ENCODE measurements at places on chromosomes 11 and 22.

- DNase-seq = no peak
Measured at GRCh38 chr22:46085828-46086576, 64.3 kb upstream of the PPARA start.

DNA sequence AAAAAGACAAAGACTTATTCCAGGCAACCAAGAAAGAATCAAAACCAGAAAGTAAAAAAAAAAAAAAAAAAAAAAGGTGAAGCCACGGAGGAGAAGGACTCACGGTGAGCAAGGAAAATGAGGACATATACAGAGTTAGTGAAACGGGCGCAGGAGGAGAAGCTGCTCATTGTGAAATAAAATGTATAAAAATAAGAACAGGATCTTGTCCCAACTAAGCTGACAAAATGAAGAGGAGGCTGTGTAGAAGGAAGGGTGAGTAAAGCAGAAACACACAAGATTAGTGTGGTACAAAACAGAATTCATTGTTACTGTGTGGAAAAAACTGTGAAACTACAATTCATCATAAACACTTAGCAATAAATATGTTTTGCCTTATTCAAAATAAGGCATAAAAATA is 7.6 kb downstream of the IL17REL start:
- no peak for DNase-seq

- DNase-seq = no peak
Measured at GRCh38 chr11:116835042-116835772, 2.2 kb downstream of the APOA1 start.

- no peak for DNase-seq
Measured at GRCh38 chr11:75700940-75701339, 16.7 kb upstream of the MOGAT2 start.

Measured in effector CD4-positive, alpha-beta T cell (primary cell).